ENCODE measurements at places on chromosomes 11 and 22. TPM values are rescaled to one million over a fixed set of nuclear protein-coding genes. Genes with fewer than 3 reads are reported as not detected.

FLRT1 gene
- total RNA-seq = 0.51 TPM

KRTAP5-1 gene
- total RNA-seq = not detected

MS4A6A gene
- total RNA-seq = not detected

TMEM191C gene
- total RNA-seq = 2.9 TPM

C22orf39 gene
- total RNA-seq = 20.5 TPM

CCDC82 gene
- 25.3 TPM for total RNA-seq

SCUBE2 gene
- total RNA-seq = 2.8 TPM

DNA sequence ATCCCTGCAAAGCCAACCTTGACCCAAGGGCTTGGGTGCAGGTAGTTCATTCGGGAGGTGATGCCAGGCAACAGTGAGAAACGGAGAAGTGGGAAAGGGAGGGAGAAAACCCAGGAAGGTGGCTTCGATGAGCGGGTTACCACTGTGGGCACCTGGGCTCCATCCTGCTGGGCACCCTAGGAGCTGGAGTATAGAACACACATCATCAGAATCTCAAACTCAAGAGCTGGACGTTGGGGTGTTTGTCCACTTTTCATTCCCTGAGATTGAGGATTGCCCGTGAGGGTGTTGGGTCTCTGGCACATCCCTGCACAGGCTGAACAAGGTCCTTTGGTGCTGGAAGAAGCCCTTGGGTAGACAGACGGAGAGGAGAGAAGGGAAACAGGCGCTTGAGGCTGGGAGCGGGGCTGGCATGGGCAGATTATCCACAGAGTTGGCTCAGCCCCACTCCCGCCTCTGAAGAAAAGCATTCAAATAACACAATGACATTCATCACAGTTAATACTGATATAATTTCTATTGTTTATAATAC, 70.4 kb downstream of the LRRC32 start:
- no peak for DNase-seq

- DNase-seq = no peak
These were observed 849 bp upstream of the APOBEC3B start for GRCh38 chr22:38981005-38981991.

GRCh38 chr22:44143105-44143474, 37.6 kb upstream of the PARVG start:
- DNase-seq = no peak

GRCh38 chr11:45057938-45058646, 88.3 kb upstream of the PRDM11 start:
- no peak for DNase-seq

GRCh38 chr22:26707581-26707980, 50.2 kb downstream of the MIAT start:
- no peak for DNase-seq

- DNase-seq = no peak
These were observed 27.2 kb downstream of the GVQW3 start for GRCh38 chr11:76408171-76408965.

DNA sequence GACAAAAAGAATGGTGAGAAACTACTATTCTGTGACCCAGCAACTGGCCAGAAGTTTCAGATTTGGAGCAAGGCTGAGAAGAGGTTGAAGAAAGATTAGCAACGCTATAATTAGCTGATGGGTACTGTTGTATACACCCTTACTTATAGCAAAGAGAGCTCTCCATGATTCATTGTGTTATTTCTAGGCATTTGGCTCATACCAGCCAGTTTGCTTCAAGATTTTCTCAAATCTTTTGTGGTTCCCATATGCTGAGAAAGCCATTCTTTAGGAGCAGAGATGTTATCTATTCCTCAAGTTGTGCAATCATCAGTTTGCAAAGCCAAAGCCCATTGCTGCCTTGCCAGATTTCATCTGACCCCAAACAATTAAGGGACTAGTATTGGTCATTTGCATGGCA, 179.4 kb downstream of the ETS1 start:
- DNase-seq = no peak

DNA sequence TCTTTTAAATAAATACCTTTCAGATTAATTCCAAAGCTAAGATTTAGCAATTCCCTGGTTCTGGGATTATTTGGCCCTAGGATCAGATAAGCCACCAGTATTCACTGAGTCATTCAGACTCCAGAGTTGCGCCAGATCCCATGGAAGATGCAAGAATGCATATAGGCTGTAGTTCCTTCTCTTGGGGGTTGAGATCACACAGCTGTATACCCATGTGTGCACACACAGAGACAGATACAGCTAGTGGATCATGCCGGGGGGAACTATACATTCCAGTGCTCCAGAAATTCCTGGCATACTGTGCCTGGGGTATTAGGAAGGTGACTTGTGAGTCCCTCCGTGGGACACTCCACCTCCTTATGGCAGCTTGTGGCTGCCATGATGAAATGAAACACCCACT, 75.4 kb downstream of the ZBTB16 start:
- DNase-seq = no peak

DNA sequence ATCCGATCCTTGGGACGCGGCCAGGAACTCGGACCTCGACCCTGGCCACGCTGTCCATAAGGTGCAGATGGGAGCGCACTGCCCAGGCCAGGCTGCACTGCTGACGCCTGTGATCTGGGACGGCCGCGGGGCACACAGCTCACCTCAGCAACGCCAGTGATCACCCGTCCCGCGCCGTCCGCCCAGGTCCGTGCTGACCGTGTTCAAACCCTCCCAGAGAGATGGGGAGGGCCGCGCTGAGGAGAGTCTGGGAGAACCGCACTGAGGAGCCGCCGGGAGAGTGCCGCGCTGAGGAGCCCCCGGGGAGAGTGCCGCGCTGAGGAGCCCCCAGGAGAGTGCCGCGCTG, 636 bp downstream of the KCNQ1OT1 start:
- no peak for DNase-seq
